ENCODE measurements at places on chromosomes 13 and 19.

GRCh38 chr13:87003265-87003664, 667.9 kb upstream of the SLITRK5 start:
- no peak for DNase-seq

- DNase-seq = no peak
These were observed 64.3 kb downstream of the RASL11A start for GRCh38 chr13:27334774-27335435.

DNA sequence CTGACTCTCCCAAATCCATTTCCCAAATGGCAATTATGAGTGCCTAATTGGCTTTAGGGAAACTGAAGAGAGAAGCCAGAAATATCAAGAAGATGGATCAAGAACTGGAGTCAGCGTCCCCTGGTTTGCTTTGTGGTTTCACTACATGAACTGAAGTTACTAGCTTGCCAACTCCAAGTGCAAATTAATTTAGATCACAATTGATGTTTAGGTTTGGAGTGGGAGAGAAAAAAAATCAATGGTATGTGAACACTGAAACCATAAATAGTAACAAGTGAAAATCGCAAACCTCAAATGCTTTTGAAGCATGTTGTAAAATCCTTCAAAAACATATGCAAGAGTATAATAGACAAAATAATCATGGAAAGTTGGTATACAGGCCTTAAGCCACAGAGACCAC, 1528.6 kb upstream of the SLC10A2 start:
- DNase-seq = no peak

- no peak for DNase-seq
These were observed 17.5 kb upstream of the CPB2 start for GRCh38 chr13:46122304-46122703.

GRCh38 chr13:59782696-59783095, 381.0 kb downstream of the DIAPH3 start:
- DNase-seq = no peak

GRCh38 chr19:30097746-30098280, 155.8 kb downstream of the URI1 start:
- no peak for DNase-seq

GRCh38 chr19:30024091-30024490, 82.1 kb downstream of the URI1 start:
- DNase-seq = no peak

DNA sequence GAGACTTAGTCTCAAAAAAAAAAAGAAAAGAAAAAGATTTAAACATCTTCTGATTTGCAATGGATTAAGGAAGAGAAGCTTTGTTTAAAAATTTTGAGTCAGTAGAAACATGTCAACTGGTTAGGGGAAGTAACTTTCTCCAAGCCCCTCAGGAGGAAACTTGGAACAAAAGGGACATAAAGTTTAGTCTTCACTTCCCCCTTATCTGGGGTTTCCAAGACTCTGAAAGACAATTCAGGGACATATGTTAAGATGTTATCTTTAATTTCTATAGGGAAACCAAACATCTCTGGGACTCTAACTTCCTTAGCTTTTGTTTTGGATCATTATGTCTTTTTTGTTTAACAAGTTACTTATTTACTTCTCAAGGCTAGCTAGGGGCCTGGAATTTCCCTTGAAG, 20.1 kb upstream of the MRI1 start:
- DNase-seq = no peak

DNA sequence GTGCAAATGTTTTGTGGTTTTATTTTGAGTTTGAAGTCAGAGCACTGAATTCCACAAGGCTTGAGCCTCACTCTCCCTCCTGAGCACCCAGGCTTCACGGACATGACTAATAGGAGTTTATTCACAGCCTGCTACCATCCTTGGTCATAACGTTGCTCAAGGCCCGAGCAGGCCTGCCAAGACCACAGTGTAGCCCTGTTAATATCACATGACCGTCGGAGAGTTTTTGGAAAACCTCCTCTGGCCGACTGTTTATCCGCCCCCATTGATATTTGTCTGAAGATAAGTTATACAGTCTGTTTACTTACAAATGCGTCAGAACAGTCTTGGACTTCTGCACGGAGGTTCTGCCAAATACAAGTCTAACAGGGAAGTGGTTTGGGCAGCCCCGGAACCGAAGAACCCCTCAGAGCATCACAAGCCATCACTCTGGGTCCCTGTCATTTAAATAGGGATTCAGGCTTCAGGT, 89.9 kb downstream of the COL4A2 start:
- no peak for DNase-seq

- DNase-seq = no peak
These were observed 278.0 kb downstream of the FGF9 start for GRCh38 chr13:21948769-21949474.

DNA sequence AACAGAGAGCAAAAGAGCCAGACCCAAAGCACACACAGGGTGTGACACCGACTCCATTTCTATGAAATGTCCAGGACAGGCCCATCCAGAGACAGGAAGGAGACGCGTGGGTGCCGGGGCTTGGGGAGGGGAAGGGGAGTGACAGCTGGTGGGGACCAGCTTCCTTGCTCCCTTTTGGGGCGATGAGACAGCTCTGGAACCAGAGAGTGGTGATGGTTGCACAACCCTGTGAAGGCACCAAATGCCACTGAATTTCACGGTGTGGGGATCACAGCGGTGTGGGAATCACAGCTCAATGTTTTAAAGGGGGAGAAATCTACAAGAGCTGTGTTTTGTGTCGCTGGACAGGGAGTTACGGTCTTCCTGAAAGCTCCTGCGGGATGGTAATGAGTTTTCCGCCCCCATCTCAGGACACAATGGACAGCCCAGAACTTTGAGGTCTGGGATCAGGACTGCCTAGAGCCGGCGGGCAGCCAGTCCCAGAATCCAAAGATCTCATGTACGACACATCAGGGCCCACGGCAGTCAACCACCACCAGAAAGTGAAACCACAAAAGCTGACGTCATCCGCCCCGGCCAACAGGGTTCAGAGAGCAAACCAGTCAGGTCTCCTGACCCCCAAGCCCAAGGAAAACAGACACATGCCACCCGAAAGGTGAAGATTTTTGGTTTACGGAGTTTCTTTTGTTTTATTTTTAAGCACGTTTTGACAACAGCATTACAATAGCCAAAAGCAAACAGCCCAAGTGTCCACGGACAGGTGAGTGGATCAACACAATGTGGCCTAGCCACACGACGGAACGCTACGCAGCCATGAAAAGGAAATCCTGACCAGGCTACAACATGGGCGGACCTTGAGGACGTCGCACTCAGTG, 7.3 kb downstream of the SGTA start:
- no peak for DNase-seq

DNA sequence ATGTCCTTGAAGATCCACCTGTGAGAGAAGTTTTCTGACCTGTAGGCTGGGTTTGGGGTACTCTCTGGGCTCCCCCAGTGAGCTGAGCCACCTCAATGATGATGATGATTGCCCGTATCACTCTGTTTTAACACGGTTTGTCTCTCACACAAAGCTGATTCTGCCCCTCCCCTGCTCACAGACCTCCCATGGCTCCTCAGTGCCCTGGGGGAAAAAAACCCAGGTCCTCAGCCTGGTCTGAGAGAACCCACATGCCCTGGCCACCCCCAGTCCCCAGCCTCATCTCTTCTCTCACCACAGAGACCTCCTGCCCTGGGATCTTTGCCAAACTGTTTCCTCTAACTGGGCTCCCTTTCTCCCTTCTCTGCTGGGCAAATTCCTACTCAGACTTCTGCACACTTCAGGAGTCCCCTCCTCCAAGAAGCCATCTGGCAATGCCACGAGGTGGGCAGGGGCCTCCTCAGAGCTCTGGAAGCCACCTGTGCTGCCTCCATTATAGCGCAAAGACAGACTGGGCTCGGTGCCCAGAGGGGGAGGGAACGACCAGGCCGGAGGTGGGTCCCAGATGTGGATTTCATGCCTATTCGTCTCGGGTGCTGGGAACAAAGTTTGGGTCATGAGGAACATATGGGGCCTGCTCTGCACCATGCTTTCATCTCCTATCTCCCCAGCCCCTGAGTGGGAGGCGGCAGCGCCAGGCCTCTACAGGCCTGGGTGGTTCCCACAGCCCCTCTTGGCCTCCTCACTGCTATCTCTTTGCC, 8.5 kb upstream of the CA11 start:
- DNase-seq = no peak

All from nucleus accumbens (tissue), 56 donors.